ENCODE measurements at places on chromosomes 1 and 21. TPM values are rescaled to one million over a fixed set of nuclear protein-coding genes. Genes with fewer than 3 reads are reported as not detected.

GRCh38 chr1:66757722-66758240, 5.5 kb downstream of the DYNLT5 start:
- DNase-seq = no peak
- no peak overlapping the region for H3K27ac ChIP-seq
- peaks cover 4% of the 10 kb centered on the region for H3K27me3 ChIP-seq
- H3K36me3 ChIP-seq = no peaks in the 10 kb centered on the region
- no peaks in the 10 kb centered on the region for H3K4me1 ChIP-seq

Gene ARHGEF10L
- total RNA-seq = 1.7 TPM

Gene RABIF
- total RNA-seq = 3.3 TPM

- H3K4me1 ChIP-seq = peaks cover under 1% of the 10 kb centered on the region
- no peaks in the 10 kb centered on the region for H3K27me3 ChIP-seq
- no peak overlapping the region for H3K4me3 ChIP-seq
- no peak for DNase-seq
Observed at GRCh38 chr1:151159373-151159772, 2.9 kb downstream of the TNFAIP8L2 start.

- H3K27ac ChIP-seq = no peak overlapping the region
- DNase-seq = no peak
- no peak overlapping the region for H3K4me3 ChIP-seq
- no peaks in the 10 kb centered on the region for H3K36me3 ChIP-seq
- no peaks in the 10 kb centered on the region for H3K4me1 ChIP-seq
Observed at GRCh38 chr1:78146205-78146771, 100.5 kb downstream of the GIPC2 start.

Gene AADACL4
- not detected for total RNA-seq

DNA sequence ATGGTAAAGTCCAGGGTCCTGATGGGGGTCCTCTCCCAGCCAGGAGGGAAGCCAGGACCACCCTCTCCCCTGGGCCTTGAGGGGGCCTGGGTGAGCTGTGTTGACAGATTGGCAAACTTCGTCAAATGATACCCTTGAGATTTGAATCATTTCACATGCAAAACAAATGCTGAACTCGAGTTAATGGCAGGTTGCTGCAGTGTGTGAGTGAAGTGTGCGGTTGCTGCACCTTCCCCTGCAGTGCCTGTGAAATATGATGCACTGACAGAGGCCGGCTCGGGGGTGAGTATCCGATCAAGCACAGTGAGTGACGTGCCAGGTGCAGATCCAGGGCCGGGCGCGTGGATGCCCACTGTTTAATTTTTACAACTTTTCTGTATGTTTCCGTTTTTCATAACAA, 5.7 kb upstream of the KRTAP12-1 start:
- no peak overlapping the region for H3K4me3 ChIP-seq
- no peaks in the 10 kb centered on the region for H3K27me3 ChIP-seq
- H3K27ac ChIP-seq = no peak overlapping the region
- no peaks in the 10 kb centered on the region for H3K36me3 ChIP-seq

Gene NR1I3
- total RNA-seq = not detected

- H3K4me3 ChIP-seq = no peak overlapping the region
- H3K4me1 ChIP-seq = peaks cover 44% of the 10 kb centered on the region
- H3K36me3 ChIP-seq = no peaks in the 10 kb centered on the region
Observed at GRCh38 chr1:157044326-157044725, 1.2 kb downstream of the ARHGEF11 start.

- H3K27me3 ChIP-seq = no peaks in the 10 kb centered on the region
- no peak for DNase-seq
Observed at GRCh38 chr1:64136296-64136695, 67.1 kb upstream of the UBE2U start.

Gene SPRR1B
- total RNA-seq = not detected

- H3K27ac ChIP-seq = no peak overlapping the region
- H3K4me1 ChIP-seq = peaks cover 20% of the 10 kb centered on the region
- H3K27me3 ChIP-seq = no peaks in the 10 kb centered on the region
- H3K36me3 ChIP-seq = no peaks in the 10 kb centered on the region
- DNase-seq = no peak
Observed at GRCh38 chr1:24771574-24771973, 26.3 kb downstream of the CLIC4 start.

Gene ARF1
- 200 TPM for total RNA-seq

Gene MTOR
- 37.2 TPM for total RNA-seq

- peak overlapping the region; percentile 100 for H3K27ac ChIP-seq
- peak overlapping the region; percentile 46 for H3K4me3 ChIP-seq
- peak; percentile 92 for DNase-seq
- peaks cover 52% of the 10 kb centered on the region for H3K36me3 ChIP-seq
- H3K27me3 ChIP-seq = no peaks in the 10 kb centered on the region
- peaks cover 7% of the 10 kb centered on the region for H3K4me1 ChIP-seq
Observed at GRCh38 chr1:153945795-153946621, 510 bp downstream of the DENND4B start.

DNA sequence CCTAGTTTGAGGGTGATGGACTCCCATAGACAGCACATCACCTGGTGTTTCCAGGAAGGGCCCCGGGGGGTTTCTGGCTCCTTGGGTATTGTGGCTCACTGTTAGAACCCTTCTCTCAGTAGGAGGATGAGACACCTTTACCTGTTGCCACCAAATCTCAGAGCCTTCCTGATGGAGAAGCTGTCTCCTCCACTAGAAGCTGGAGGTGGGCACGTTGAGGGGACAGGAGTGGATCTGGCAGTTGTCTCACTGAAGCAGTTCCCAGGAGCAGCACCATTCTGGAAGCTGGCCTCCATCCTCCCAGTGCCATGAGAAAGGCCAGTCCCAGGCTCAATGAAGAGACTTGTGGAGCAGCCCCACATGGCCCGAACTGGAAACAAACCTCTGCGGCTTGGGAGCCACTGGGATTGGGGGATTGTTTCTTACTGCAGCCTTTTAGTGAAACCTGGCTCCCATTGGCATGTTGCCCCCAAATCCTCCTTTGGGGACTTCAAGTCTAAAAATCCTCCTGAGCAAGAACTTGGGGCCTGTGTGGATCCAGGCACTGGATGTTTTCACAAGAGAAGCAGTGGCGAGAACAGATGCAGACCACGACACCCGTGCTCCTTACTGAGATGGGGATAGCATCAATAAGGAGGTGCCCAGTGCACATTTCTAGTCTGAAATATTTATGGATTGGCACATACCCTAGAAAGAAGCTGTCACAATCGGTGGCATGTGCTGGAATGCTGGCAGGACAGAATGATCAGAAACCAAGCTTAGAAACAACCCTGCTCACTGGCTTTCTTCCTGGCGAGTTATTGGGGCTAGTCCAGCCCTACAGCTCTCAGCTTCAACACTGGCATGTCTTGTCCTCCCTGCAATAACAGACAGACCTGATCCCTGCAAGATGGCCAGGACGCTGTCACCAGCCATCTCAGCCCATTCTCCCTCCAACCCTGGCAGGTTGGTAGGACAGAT, 223.7 kb upstream of the AJAP1 start:
- no peaks in the 10 kb centered on the region for H3K4me1 ChIP-seq
- H3K36me3 ChIP-seq = no peaks in the 10 kb centered on the region
- no peak overlapping the region for H3K27ac ChIP-seq
- H3K4me3 ChIP-seq = no peak overlapping the region
- no peaks in the 10 kb centered on the region for H3K27me3 ChIP-seq

- no peak overlapping the region for H3K4me3 ChIP-seq
- no peaks in the 10 kb centered on the region for H3K27me3 ChIP-seq
- no peak overlapping the region for H3K27ac ChIP-seq
Observed at GRCh38 chr1:182270731-182271130, 120.9 kb downstream of the GLUL start.

GRCh38 chr1:39898648-39899603, 2.8 kb downstream of the MYCL start:
- H3K4me3 ChIP-seq = no peak overlapping the region
- H3K36me3 ChIP-seq = no peaks in the 10 kb centered on the region
- no peak overlapping the region for H3K27ac ChIP-seq
- H3K4me1 ChIP-seq = peaks cover 11% of the 10 kb centered on the region
- no peak for DNase-seq
- peaks cover 22% of the 10 kb centered on the region for H3K27me3 ChIP-seq

GRCh38 chr1:211472724-211473123, 19.2 kb downstream of the RD3 start:
- no peak for DNase-seq
- H3K4me1 ChIP-seq = peaks cover 23% of the 10 kb centered on the region
- no peak overlapping the region for H3K27ac ChIP-seq
- no peaks in the 10 kb centered on the region for H3K36me3 ChIP-seq
- no peaks in the 10 kb centered on the region for H3K27me3 ChIP-seq
